ENCODE measurements at places on chromosomes 12 and 14.

- peak overlapping the region; percentile 97 for H3K27ac ChIP-seq
- H3K4me3 ChIP-seq, result peak overlapping the region; percentile 94
- no peaks in the 10 kb centered on the region for H3K36me3 ChIP-seq
- no peak for DNase-seq
Measured at GRCh38 chr12:12357719-12358461, 1.0 kb downstream of the BORCS5 start.

- no peak for DNase-seq
- H3K4me1 ChIP-seq, result no peaks in the 10 kb centered on the region
- no peak overlapping the region for H3K4me3 ChIP-seq
- no peaks in the 10 kb centered on the region for H3K36me3 ChIP-seq
- no peaks in the 10 kb centered on the region for H3K27me3 ChIP-seq
Measured at GRCh38 chr14:50786751-50787464, 44.1 kb downstream of the NIN start.

DNA sequence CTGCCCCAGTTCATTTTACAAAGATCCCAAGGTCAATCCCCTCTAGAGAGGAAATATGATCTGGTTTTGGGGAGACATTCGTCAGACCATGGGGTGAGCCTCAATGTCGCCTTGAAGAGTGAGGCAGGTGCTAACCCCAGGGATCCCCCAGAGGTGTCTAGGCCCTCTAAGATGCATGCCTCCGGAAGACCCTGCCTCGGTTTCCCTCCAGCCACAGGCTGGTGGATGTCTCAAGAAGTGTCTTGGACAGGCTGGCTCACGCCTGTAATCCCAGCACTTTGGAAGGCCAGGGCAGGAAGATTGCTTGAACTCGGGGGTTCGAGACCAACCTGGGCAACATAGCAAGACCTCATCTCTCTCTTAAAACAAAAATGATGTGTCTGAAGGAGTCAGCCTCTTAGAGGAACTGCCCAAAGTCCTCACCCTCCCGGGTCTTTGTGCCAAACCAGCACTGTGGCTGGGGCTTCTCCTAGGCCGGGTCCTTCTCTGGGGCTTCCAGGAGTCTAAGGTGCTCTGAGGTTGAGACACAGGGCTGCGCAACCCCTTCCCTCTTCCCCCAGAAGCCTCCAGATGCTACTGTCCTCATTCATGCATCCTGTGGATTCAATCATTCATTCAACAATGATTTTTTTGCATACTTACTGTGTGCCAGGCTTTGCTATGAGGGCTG is 24.7 kb upstream of the BEGAIN start:
- DNase-seq, result no peak
- no peaks in the 10 kb centered on the region for H3K36me3 ChIP-seq
- H3K4me3 ChIP-seq, result no peak overlapping the region
- H3K27me3 ChIP-seq, result no peaks in the 10 kb centered on the region
- H3K4me1 ChIP-seq, result no peaks in the 10 kb centered on the region

- no peaks in the 10 kb centered on the region for H3K27me3 ChIP-seq
- H3K36me3 ChIP-seq, result no peaks in the 10 kb centered on the region
- no peak for DNase-seq
- no peak overlapping the region for H3K27ac ChIP-seq
Measured at GRCh38 chr12:27711967-27712366, 1.3 kb downstream of the MRPS35 start.

GRCh38 chr12:65313719-65314317 is 35.3 kb downstream of the MSRB3 start:
- H3K36me3 ChIP-seq, result no peaks in the 10 kb centered on the region
- H3K27ac ChIP-seq, result no peak overlapping the region
- no peaks in the 10 kb centered on the region for H3K4me1 ChIP-seq
- H3K4me3 ChIP-seq, result no peak overlapping the region

GRCh38 chr14:100362311-100362927 is 39.3 kb downstream of the SLC25A47 start:
- H3K4me3 ChIP-seq, result no peak overlapping the region
- no peaks in the 10 kb centered on the region for H3K36me3 ChIP-seq
- H3K27me3 ChIP-seq, result no peaks in the 10 kb centered on the region
- DNase-seq, result no peak
- H3K27ac ChIP-seq, result no peak overlapping the region
- H3K4me1 ChIP-seq, result no peaks in the 10 kb centered on the region

DNA sequence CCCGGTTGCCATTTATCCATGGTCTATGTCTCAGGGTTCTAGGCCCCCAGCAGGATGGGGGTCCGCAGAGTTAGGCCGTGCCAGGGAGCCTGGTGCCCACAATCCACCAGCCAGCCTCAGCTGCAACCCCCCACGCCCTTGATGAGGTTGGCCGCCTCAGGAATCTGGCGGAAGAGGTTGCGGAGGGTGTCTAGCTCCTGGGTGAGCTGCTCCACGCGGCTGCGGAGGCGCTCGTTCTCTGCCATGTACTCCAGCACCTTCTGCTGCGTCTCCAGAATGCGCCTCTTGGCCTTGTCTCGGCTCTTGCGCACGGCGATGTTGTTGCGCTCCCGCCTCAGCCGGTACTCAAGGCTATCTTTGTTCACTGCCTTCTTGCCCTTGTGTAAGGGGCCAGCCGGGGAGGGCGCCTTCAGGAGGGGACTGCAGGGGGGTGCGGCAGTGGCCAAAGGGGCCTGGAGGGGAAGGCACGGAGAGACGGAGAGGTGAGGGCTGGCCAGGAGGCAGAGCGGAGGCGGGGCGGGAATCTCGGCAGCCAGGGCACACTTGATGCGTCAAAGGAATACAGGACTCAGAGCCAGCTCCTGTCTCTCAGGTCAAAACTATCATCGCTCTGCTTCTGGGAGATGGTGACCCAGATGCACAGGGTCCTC is 1.6 kb downstream of the CEBPE start:
- H3K27ac ChIP-seq, result no peak overlapping the region
- DNase-seq, result no peak
- H3K4me1 ChIP-seq, result peaks cover 4% of the 10 kb centered on the region
- H3K36me3 ChIP-seq, result no peaks in the 10 kb centered on the region
- H3K27me3 ChIP-seq, result no peaks in the 10 kb centered on the region

DNA sequence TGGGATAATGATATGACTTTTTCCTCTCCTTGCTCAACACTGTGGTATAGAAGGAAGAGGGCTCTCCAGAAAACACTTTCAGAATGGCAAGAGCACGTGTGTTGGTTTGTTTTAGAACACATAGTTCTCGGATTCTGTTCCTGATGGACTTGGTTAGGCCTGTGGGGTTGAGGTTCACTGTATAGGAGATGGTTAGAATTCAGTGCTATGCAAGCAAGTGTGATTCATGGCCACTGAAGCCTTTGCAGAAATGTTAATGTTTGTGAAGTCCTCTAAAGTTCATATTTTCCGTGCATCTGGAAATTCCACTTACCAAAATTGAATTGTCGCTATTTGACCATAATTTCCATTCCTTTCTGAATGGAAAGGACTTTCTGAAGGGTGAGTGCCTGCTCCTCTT is 233.2 kb upstream of the DDHD1 start:
- H3K27ac ChIP-seq, result no peak overlapping the region
- H3K36me3 ChIP-seq, result no peaks in the 10 kb centered on the region
- no peak overlapping the region for H3K4me3 ChIP-seq
- H3K4me1 ChIP-seq, result no peaks in the 10 kb centered on the region
- H3K27me3 ChIP-seq, result no peaks in the 10 kb centered on the region

GRCh38 chr12:1878214-1878613 is 40.2 kb downstream of the CACNA2D4 start:
- no peaks in the 10 kb centered on the region for H3K4me1 ChIP-seq
- no peak for DNase-seq
- H3K36me3 ChIP-seq, result no peaks in the 10 kb centered on the region

DNA sequence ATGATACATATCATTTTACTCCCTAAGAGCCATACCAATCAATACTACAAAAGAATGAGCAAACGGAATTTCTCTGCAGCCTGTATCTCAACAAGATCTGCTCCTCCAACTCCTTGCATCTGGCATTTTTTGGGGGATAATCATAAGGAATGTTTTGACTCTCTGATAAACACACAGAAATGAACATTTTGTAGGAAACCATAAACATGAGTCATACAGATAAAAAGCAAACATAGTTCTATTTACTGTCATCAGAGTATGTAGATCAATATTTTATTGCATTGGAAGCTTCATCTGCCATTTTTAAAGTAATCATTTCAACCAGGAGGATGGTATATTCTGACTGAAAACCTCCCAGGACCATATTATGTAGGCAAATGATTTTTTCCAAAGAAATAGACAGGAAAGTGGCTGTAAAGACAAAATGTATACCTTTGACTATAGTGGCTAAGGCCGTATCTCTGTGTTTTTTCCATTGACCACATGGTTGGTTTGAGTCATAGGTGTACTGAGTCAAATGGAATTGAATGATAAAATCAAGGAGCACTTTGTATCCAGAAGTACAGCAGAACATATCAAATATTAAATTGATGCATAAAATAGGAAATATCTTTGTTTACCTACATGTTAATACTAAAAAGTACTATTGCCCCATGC is 32.4 kb upstream of the CD69 start:
- no peak overlapping the region for H3K4me3 ChIP-seq
- H3K27me3 ChIP-seq, result no peaks in the 10 kb centered on the region
- H3K36me3 ChIP-seq, result no peaks in the 10 kb centered on the region
- no peak for DNase-seq
- H3K4me1 ChIP-seq, result no peaks in the 10 kb centered on the region

DNA sequence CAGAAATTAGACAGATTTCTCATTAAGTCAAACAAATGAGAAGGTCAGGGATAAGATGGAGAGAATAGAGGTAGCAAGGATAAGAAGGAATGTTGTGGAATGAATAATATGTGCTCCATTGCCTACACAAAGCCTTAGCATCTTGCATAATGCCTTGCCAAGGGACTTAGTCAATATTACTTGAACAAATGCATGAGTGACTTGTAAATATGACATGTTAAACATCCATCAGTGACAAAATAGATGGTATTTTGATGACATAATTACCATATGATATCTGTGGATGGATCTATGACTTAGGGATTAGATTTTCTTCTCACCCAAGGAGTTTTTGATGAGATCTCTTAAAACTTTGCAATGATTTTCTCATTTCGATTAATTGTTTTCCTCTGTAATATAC is 194.1 kb upstream of the RASSF8 start:
- no peaks in the 10 kb centered on the region for H3K36me3 ChIP-seq
- H3K27me3 ChIP-seq, result no peaks in the 10 kb centered on the region
- DNase-seq, result no peak
- no peak overlapping the region for H3K27ac ChIP-seq
- H3K4me1 ChIP-seq, result no peaks in the 10 kb centered on the region

GRCh38 chr12:48151103-48151771 is 6.1 kb downstream of the ASB8 start:
- no peaks in the 10 kb centered on the region for H3K36me3 ChIP-seq
- no peak overlapping the region for H3K27ac ChIP-seq
- H3K4me3 ChIP-seq, result no peak overlapping the region
- no peak for DNase-seq
- no peaks in the 10 kb centered on the region for H3K27me3 ChIP-seq
- no peaks in the 10 kb centered on the region for H3K4me1 ChIP-seq

DNA sequence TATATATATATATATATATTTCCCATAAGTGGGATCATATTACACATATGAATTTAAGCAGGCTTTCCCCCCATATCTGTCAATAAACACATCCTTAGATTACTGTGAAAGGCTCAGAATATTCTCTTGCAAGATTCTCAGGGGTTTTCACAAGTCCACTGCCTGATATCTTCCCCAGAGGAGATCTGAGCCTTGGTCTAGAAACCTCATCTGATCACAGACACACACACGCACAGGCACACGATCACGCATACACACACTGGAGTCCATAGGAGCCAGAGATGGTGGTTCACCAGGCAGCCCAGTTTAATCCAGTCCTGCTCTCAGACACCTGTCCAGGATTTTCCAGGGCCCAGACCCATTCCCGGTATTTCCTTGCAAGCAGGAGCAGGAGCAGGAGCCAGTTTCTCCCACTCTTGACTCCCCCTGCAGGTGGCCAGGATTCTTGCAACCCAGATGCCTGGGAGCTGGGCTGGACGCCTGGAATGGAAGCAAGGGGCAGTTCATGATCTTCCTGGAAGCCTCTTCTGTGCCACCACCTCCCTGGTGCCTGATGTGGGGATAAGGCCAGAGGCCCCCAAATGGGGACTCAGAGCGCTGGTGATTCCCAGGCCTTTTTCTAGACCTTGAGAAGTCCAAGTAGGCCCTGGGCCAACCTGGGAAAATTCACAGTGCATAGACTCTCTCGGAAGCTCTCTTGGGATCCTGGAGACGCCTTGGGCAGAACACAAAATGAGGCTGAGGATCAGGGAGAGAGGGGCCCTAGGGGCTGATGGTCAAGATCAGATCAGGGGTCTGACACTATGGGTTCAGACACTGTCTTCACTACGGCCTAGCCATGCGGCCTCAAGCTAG is 16.5 kb upstream of the KRT78 start:
- peak; percentile 59 for DNase-seq
- H3K4me3 ChIP-seq, result no peak overlapping the region
- no peaks in the 10 kb centered on the region for H3K4me1 ChIP-seq
- no peak overlapping the region for H3K27ac ChIP-seq
- no peaks in the 10 kb centered on the region for H3K36me3 ChIP-seq

- no peak overlapping the region for H3K27ac ChIP-seq
- H3K4me1 ChIP-seq, result no peaks in the 10 kb centered on the region
Measured at GRCh38 chr14:91749868-91750267, 18.0 kb upstream of the CATSPERB start.

DNA sequence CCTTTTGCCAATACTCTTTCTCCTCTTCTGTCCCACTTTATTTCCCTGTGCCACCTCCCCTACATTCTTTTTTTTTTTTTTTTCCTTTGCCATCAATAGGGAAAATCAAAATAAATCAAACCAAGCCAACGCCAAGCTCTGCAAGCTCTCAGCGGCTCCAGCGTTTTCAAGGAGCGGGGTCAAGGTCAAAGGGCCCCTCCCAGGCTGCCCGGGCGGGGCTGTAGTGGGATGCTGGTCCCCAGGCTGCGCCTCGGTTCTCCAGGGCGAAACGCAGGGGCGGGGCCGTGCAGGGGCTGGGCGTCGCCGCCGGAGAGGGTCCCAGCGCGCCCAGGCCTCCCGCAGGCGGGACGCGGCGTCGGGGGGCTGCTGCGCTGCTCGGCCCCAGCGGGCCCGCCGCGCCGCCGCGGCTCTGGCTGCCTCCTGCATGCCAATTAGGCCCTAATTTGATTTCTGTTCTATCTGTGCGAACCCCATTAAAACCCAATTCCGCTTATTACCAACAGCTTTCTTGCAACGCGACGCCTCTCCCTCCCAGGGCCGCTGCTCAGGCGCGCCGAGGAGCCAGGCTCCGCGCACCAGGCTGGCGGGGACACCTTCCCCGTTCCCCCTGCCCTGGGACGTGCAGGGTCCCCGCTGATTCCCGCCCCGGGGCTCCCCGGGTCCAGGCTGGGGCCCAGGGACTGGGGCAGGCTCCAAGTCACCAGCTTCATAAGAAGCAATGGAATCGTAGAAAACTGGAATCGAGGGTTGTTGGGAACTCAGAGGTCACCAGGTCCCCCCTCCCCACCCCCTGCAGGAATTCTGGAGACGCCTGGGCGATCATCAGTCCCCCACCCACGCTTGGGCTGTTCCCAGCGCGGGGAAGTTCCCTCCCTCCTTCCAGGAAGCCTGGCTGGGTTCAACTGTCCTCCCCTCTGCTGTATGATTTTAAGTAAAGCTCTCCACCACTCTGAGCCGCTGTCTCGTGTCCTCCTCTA is 50.7 kb upstream of the MAP1LC3B2 start:
- H3K4me3 ChIP-seq, result peak overlapping the region; percentile 3
- H3K27me3 ChIP-seq, result no peaks in the 10 kb centered on the region
- no peaks in the 10 kb centered on the region for H3K4me1 ChIP-seq
- peak; percentile 59 for DNase-seq
- no peaks in the 10 kb centered on the region for H3K36me3 ChIP-seq
- H3K27ac ChIP-seq, result peak overlapping the region; percentile 63

GRCh38 chr12:70784042-70784668 is 136.4 kb downstream of the PTPRR start:
- no peaks in the 10 kb centered on the region for H3K4me1 ChIP-seq
- no peak overlapping the region for H3K4me3 ChIP-seq
- H3K27ac ChIP-seq, result no peak overlapping the region
- no peaks in the 10 kb centered on the region for H3K36me3 ChIP-seq
- H3K27me3 ChIP-seq, result no peaks in the 10 kb centered on the region

GRCh38 chr12:124852329-124852831 is 11.3 kb downstream of the SCARB1 start:
- no peak overlapping the region for H3K4me3 ChIP-seq
- no peaks in the 10 kb centered on the region for H3K36me3 ChIP-seq
- no peak for DNase-seq
